ENCODE measurements at places on chromosomes 13 and 19.

GRCh38 chr19:9565900-9566705 lies 18.2 kb downstream of the ZNF121 start:
- DNase-seq: no peak

DNA sequence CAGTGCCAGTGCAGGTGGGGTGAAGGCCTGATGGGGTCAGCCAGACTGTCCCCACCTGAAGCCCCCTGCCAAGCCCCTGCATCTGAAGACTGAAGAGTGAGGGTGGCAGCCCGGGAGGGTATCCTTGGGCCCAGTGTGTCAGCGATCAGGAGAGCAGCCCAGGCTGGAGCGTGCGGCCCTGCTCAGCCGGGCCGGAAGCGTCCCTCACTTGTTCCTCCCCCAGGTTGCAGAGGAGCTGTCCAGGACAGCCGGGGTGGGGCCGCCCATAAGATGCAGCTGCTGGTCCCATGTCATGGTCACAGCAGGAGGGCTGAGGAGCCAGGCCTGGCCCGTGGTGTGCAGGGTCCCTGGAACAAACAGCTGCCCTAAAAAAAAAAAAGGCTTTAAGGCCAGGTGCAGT lies 55.4 kb downstream of the KDM4B start:
- DNase-seq: no peak

- DNase-seq: no peak
Measured at GRCh38 chr13:87244256-87244890, 426.8 kb upstream of the SLITRK5 start.

- DNase-seq: no peak
Measured at GRCh38 chr19:56837492-56838023, 3.0 kb downstream of the PEG3 start.

GRCh38 chr19:33400856-33401682 lies 27.6 kb downstream of the CEBPG start:
- no peak for DNase-seq

DNA sequence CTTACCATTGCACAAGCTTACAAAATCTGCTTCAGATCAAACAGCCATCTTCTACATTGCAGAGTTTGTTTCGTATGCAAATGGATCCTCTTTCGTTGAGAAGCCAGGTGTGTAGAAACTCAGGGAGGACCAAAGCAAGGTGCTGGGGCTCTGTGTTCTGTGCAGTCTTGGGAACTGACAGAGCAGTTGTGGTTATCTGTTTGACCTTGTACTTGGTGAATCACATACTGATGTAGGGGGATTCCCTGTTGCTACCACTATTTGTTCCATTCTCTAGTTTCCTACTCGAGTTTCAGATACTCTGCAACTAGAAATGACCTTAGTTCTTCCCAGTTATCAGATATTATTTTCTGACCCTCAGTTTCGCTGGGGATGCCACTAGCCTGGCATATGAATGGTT lies 95.2 kb upstream of the CLDN10 start:
- no peak for DNase-seq

- DNase-seq: no peak
Measured at GRCh38 chr13:44795176-44795575, 194.1 kb downstream of the NUFIP1 start.

DNA sequence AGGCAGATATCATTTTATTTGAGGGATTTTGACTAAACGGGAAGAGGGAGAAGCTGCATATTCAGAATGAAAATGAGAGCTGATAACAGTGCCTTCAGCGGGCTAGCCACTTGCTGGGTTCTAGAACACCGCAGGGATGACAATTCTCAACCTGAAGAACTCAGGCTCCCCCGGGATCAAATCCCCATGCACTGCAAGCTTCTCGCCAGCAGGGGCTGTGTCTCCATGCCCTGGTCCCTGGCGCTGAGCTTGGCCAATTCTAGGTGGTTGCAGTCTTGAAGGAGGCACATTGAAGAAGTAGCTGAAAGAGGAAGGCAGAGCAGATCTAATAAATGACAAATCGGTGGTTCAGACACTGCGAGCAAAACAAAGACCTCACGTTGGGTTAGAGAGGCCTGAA lies 128.7 kb downstream of the UQCRFS1 start:
- no peak for DNase-seq

- DNase-seq: no peak
Measured at GRCh38 chr13:23861310-23861709, 27.9 kb downstream of the MIPEP start.

DNA sequence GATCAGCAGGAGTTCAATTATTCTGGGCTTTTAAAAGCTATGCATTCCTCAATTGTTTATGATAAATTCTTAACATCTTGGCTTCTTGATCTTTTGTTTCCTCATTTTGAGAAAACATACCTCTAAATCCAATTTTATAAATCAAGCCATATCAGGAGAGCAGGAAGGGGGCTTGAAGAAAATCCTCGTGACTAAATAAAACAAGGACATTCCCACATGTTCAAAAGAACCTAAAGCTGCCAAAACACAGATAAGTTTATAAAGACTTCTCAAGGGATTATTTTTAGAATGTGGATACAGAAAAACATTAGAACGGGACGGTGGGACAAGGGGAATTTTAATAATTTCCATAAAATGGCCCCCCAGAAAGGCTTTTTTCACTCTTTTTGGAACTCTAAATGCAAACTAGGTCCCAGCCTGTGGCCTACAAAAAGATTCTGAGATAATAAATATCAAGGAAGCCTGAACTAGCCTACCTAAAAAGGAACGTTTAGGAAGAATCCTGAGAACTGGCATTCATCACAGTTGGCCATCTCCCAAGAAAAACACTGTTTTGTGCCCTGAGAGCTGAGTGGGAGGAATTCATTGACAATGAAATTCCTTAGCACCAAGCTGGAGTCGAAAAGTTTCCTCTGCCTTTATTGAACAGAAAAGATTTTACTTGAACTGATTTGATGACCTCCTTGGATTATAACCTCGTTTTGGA lies 30.1 kb downstream of the ZAR1L start:
- no peak for DNase-seq

DNA sequence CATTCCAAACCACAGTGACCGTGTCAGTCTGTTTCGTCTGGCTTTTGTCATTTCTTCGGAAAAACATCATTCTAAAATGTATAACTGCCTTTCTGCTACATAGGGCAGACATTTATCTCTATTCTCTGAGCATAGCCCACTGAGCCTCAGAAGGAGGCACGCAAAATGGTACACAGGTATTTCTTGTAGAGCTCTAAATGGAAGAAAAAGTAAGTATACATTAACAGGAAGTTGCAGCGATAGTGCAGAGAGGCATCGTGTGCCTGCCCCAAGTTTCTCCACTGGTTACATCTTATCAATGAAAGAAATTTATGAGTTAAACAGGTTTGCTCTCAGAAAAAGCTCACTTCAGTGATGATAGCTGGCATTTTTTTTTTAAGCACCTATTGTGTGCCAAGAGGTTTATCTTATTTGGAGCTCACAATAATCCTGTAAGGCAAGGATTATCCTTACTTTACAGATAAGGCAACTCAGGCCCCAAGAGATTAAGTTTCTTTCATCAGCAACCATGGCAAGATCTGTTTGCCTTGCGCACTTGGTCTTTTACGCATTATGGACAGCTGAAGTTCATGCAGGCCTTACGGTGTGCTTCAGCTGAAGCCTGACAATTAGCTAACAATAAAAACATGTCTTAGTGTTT lies 1.2 kb upstream of the RCBTB2 start:
- DNase-seq: no peak

GRCh38 chr13:81017513-81018152 lies 676.7 kb upstream of the SPRY2 start:
- DNase-seq: peak; percentile 1

GRCh38 chr19:44720945-44721344 lies 22.0 kb downstream of the CEACAM16 start:
- no peak for DNase-seq

- no peak for DNase-seq
Measured at GRCh38 chr13:109870274-109870673, 83.9 kb upstream of the IRS2 start.

DNA sequence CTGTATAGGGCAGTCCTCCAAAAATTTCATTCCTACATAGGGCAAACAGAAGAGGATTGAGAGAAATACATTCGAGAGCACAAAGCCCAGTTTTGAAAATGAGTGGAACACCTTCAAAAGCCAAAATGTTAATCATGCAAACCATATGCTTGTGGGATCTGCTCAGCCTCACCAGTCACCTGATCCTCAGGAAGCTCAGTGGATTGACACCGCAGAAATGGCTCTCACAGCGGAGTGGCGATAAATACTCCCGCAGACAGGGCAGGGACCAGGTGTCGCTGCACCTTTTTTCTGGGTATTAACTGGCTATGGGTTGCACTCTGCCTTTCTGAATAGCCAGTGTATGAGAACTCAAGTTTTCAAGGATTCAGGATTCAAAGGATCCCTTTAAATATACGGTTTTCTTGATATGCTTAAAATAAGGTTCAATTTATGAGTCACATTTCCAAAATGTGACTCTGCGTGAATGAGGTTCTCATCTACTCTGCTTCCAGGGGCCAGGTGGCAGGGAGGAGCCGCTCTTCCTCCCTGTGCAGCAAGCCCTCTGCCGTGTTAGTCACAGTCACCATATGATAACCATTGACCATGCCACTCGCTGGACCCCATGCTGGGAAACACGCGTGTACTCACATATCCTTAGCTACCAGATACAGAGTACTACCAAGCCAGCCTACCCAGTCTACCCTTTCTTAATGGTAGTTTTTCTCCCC lies 18.3 kb upstream of the DHRS12 start:
- peak; percentile 37 for DNase-seq

All from CD4-positive, alpha-beta T cell treated with Interleukin-15 for 4 hours (primary cell).